Spinal cord (tissue), 10 donors: ENCODE measurements at places on chromosomes 7 and 10. TPM values are rescaled to one million over a fixed set of nuclear protein-coding genes. Genes with fewer than 3 reads are reported as not detected.

DNA sequence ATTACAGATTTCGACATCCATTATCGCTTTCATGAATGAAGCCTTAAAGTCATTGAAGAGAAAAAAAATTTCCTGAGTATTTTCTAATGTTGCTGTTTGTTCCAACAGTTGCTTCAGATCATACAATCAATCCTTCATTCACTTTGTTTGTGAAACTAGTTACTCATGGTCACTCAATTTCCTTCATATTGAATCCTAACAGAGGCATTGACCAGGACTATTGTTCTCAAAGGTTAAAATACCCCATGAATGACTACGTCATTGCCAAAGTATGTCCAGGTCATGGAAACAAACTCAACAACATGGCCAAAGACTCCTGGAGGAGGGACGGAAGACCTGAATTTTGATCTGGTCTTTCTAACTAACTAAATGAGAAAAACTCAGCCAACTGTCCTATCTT, 54.0 kb upstream of the ABCB5 start:
- H3K27me3 ChIP-seq = no peaks in the 10 kb centered on the region
- H3K36me3 ChIP-seq = no peaks in the 10 kb centered on the region
- DNase-seq = no peak
- H3K4me3 ChIP-seq = no peak overlapping the region
- H3K27ac ChIP-seq = peak overlapping the region; percentile 71
- H3K4me1 ChIP-seq = peaks cover 7% of the 10 kb centered on the region

GRCh38 chr10:131041441-131041840, 270.1 kb downstream of the TCERG1L start:
- peaks cover 4% of the 10 kb centered on the region for H3K27me3 ChIP-seq
- peak; percentile 90 for DNase-seq
- H3K4me1 ChIP-seq = peaks cover 22% of the 10 kb centered on the region
- H3K4me3 ChIP-seq = no peak overlapping the region
- no peak overlapping the region for H3K27ac ChIP-seq

- H3K4me3 ChIP-seq = no peak overlapping the region
- no peaks in the 10 kb centered on the region for H3K27me3 ChIP-seq
- no peaks in the 10 kb centered on the region for H3K4me1 ChIP-seq
- H3K27ac ChIP-seq = no peak overlapping the region
- DNase-seq = no peak
Measured at GRCh38 chr7:117053432-117053831, 100.1 kb downstream of the ST7 start.

DNA sequence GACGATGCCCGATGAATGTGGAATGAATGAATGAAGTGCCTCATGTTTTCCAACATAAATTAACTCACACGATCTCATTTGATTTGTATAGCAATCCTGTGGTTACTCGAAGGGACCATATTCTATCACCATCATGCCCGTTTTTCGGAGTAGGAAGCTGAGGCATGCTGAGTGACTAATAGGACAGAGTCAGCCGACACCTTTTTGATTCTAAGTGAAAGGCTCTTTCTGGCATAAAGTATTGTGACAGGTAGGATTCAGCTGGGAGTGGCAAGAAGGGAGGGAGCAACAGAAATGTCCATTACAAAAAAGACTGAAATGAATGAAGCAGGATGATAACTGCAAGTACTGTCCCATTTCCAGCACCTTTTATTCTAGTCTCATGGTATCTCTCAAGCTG, 55.7 kb downstream of the KLRG2 start:
- DNase-seq = no peak
- H3K4me3 ChIP-seq = no peak overlapping the region
- peaks cover 3% of the 10 kb centered on the region for H3K36me3 ChIP-seq
- peaks cover 3% of the 10 kb centered on the region for H3K4me1 ChIP-seq
- no peak overlapping the region for H3K27ac ChIP-seq
- no peaks in the 10 kb centered on the region for H3K27me3 ChIP-seq

GRCh38 chr7:32929430-32930143, 27.7 kb upstream of the FKBP9 start:
- peaks cover 27% of the 10 kb centered on the region for H3K36me3 ChIP-seq
- no peaks in the 10 kb centered on the region for H3K27me3 ChIP-seq
- DNase-seq = no peak

GRCh38 chr7:141709318-141709717, 1.2 kb downstream of the WEE2 start:
- no peaks in the 10 kb centered on the region for H3K27me3 ChIP-seq
- DNase-seq = no peak
- H3K36me3 ChIP-seq = no peaks in the 10 kb centered on the region

GRCh38 chr7:90958647-90959046, 305.6 kb upstream of the FZD1 start:
- H3K27me3 ChIP-seq = no peaks in the 10 kb centered on the region
- no peak overlapping the region for H3K27ac ChIP-seq
- no peak overlapping the region for H3K4me3 ChIP-seq
- no peaks in the 10 kb centered on the region for H3K4me1 ChIP-seq

DNA sequence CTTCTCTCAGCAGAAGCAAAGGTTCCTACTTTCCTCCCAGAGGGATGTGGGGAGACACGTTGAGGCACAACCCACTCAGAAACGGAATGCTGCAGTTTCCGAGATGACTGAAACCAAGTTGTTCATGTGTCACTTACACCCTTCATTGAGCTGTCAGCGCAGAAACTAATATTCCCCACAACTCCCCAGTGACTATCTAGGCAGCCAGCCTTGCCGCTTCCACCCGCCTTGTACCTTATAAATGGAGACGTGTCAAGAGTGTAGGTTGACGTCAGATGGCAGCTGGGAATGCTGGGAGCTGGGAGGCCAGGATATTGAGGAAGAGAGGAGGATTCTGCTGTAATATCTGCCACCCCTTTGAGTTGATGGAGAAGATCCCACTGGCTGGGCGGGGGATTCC, 15.1 kb downstream of the GPR26 start:
- H3K36me3 ChIP-seq = peaks cover 28% of the 10 kb centered on the region
- H3K4me3 ChIP-seq = no peak overlapping the region
- no peak for DNase-seq
- peaks cover 2% of the 10 kb centered on the region for H3K27me3 ChIP-seq
- no peaks in the 10 kb centered on the region for H3K4me1 ChIP-seq

GRCh38 chr10:58672845-58673244, 160.2 kb downstream of the BICC1 start:
- no peak overlapping the region for H3K27ac ChIP-seq
- no peaks in the 10 kb centered on the region for H3K36me3 ChIP-seq
- H3K27me3 ChIP-seq = no peaks in the 10 kb centered on the region
- no peaks in the 10 kb centered on the region for H3K4me1 ChIP-seq
- DNase-seq = no peak
- H3K4me3 ChIP-seq = no peak overlapping the region

DNA sequence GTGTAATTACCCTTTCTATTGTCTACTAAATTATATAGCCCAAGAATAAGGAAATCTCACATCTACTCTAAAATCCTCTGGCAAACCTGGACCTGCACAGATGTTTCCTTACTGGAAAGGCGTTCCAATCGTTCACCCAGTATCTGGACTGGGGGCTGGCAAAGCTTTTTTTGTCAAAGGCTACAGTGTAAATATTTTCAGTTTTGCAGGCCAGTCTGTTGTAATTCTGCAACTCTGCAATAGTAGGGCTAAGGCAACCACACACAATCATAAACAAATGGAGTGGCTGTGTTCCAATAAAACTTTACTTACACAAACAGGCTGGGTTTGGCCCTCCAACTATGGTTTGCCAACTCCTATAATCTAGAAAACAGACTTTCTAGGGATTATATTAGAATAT, 56.2 kb downstream of the GLI3 start:
- no peak for DNase-seq
- no peaks in the 10 kb centered on the region for H3K36me3 ChIP-seq
- H3K27me3 ChIP-seq = no peaks in the 10 kb centered on the region
- no peak overlapping the region for H3K27ac ChIP-seq
- no peak overlapping the region for H3K4me3 ChIP-seq

- H3K4me3 ChIP-seq = peak within 1 kb of the TSS; percentile 99
- DNase-seq = peak; percentile 88
- peak within 1 kb of the TSS; percentile 98 for H3K27ac ChIP-seq
- no peaks in the 10 kb centered on the region for H3K36me3 ChIP-seq
- no peaks in the 10 kb centered on the region for H3K27me3 ChIP-seq
Measured at GRCh38 chr7:23105644-23106056, at the start of gene KLHL7. TSS of gene KLHL7 (plus strand) at chr7:23105785. CDS start at chr7:23106027, 242 bp downstream.

DNA sequence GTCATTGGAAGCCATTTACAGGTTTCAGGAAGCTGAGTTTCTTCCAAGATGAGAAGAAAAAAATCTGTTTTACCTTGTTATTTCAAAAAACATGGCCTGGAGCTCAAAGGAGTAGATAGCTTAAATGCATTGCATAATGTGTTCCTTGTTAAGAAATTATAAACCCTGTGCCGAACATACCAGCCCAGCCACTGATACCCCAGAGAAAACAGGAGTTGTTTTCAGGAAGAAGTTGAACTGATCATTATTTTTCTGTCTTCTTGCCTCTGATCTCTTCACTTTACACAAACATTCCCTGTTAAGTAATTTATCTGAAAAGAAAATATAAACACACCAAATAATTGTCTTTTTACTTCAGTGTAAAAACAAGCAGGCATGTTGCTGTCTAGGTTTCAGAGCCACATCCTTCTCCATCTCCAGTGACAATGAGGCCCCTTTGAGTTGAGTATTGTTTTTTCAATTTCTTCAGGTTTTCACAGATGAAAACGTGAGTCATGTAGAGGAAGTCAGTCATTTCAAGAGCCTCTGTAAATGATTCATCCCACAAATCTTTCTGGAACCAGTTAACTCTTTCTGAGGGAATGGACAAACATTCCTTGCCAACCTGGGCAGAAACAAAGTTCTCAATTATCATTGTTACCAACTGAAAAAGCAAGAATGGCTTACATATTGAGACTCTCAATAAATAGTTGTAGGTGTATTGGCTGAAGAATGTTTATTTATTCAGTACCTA, 244.2 kb downstream of the IPMK start:
- no peaks in the 10 kb centered on the region for H3K36me3 ChIP-seq
- DNase-seq = peak; percentile 45
- no peak overlapping the region for H3K27ac ChIP-seq

GRCh38 chr7:140673774-140674155, 1.0 kb downstream of the ADCK2 start:
- H3K4me1 ChIP-seq = peaks cover 29% of the 10 kb centered on the region
- H3K27me3 ChIP-seq = no peaks in the 10 kb centered on the region
- H3K4me3 ChIP-seq = peak overlapping the region; percentile 64
- DNase-seq = no peak

GRCh38 chr10:90856964-90857634, 740 bp downstream of the HTR7 start:
- H3K4me1 ChIP-seq = peaks cover 6% of the 10 kb centered on the region
- DNase-seq = no peak
- H3K36me3 ChIP-seq = no peaks in the 10 kb centered on the region
- peaks cover 31% of the 10 kb centered on the region for H3K27me3 ChIP-seq

- no peaks in the 10 kb centered on the region for H3K36me3 ChIP-seq
- no peak overlapping the region for H3K27ac ChIP-seq
- DNase-seq = no peak
- no peaks in the 10 kb centered on the region for H3K4me1 ChIP-seq
Measured at GRCh38 chr7:32618470-32618869, 123.2 kb downstream of the AVL9 start.

GRCh38 chr7:108030516-108030915, 27.6 kb upstream of the LAMB1 start:
- no peaks in the 10 kb centered on the region for H3K4me1 ChIP-seq
- no peak overlapping the region for H3K27ac ChIP-seq
- no peak for DNase-seq
- no peaks in the 10 kb centered on the region for H3K36me3 ChIP-seq
- H3K27me3 ChIP-seq = no peaks in the 10 kb centered on the region

DNA sequence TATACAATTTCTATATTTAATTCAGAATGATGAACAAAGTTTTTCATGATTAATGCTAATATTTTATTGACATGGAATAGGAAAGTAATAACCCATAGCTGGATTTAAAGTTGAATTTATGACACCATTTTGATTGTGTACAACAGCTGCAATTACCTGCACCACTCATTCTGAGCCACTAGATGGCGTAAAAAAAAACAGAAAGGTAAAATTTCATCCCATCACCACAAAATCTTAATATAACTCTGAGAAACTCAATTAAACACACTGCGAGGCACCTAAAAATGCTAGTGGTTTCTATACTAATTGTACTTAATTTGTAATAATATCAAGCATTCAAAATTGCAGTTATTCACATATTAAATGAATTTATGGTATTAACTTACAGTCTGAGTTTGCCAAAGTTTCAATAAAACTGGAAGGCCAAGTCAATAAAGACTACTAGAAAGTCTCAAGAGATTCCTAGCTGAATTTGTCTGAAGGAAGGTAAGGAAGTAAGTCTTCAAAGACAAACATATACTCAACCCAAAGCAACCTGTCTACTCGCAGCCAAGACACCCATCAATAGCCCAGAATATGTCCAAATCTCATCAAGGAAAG, 182.5 kb downstream of the SKAP2 start:
- no peak overlapping the region for H3K27ac ChIP-seq
- peak; percentile 28 for DNase-seq

DNA sequence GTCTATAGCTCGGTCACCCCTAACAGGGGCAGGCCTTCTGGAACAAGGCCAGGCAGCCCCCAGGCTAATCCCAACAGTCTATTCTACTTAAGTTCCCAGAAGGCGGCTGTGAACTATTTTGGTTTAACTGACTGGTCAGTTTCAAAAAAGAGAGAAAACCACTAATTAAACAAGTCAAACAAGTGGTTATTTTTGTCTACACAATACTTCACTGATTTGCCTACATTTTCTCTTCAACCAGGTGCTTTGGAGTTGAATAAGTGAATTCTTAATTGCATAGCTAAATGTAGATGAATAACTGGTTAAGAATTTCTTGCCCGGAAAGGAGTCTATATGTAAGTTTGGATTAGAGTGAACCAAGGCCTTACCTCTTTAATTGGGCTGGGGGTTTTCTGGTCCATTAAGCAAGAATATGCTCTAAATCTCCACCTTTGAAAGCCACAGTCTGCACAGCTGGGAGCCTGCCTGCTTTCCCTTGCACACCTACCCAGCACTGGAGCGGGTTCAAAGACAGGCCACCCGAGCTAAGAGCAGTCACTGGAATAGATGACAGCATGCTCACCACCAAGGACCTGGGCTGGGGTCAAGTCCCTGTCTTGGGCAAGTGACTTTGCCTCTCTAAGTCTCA, 70.4 kb downstream of the TBXAS1 start:
- H3K27me3 ChIP-seq = no peaks in the 10 kb centered on the region
- H3K36me3 ChIP-seq = no peaks in the 10 kb centered on the region

DNA sequence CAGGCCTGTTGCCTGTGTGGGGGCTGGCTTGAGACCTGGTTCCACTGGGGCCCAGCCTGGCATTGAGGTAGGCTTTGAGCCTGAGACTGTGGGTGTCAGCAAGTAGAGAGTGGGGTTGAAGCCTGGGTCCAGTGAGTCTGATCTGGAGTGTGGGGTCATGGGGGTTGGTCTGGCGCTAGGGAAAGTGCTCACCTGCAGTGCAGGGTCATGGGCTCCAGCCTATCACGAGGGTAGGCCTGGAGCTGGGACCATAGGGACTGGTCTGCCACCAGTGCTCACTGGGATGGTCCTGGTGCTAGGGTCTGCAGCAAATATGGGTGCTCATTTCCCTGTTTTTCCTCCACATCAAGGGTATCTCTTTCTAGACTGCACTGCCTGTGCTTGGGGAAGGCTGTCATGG, 95.4 kb upstream of the KLF14 start:
- H3K36me3 ChIP-seq = no peaks in the 10 kb centered on the region
- H3K4me3 ChIP-seq = no peak overlapping the region
- no peak for DNase-seq
- no peaks in the 10 kb centered on the region for H3K4me1 ChIP-seq
- H3K27me3 ChIP-seq = no peaks in the 10 kb centered on the region

The BAZ1B gene
- 42.8 TPM for polyA plus RNA-seq

The PIK3CG gene
- 1.7 TPM for polyA plus RNA-seq

The ANKRD2 gene
- 0.71 TPM for polyA plus RNA-seq

The DLX5 gene
- polyA plus RNA-seq = not detected

The OR9A2 gene
- not detected for polyA plus RNA-seq

The FFAR4 gene
- polyA plus RNA-seq = 0.30 TPM

The FZD1 gene
- polyA plus RNA-seq = 12.4 TPM

The MYL7 gene
- polyA plus RNA-seq = 2.2 TPM

The JAKMIP3 gene
- 7.2 TPM for polyA plus RNA-seq

The CCL24 gene
- not detected for polyA plus RNA-seq

The IL6 gene
- polyA plus RNA-seq = 0.41 TPM
